ENCODE measurements at places on chromosomes 16 and 17.
A peak's percentile ranks its signal among the peaks of the same experiment; 100 is the strongest.

DNA sequence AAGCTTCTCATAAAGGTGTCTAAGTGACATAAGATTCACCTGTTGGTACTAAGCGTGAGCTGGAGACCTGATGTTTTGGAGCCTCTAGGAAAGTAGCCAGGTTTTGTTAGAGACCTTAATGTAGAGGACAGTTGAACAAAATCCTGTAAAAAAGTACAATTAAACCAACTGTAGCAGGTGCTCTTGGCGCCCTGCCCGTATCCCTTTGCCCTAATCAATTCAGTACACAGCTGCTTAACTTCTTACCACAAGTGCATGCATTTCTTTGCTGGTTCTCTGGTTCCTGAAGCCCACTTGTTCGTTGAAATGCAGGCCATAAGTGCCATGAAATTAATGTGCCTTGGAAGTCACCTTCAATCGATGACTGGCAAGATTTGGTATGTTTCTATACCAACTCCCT, 24.4 kb downstream of the GLP2R start:
- no peak for DNase-seq

DNA sequence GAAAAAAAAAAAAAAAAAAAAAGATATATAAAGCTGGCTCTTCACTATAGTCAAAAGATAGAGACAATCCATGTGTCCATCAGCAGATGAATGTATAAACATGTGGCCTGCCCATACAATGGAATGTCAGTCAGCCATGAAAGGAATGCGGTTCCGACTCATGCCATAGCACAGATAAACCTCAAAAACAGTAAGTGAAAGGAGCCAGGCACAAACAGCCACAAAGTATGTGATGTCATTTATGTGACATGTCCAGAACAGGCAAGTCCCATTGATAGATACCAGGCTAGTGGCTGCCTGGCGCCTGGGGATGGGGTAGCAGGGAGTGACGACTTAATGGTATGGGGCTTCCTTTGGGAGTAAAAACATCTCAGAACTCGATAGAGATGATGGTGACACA, 155.7 kb downstream of the CMIP start:
- DNase-seq = no peak

DNA sequence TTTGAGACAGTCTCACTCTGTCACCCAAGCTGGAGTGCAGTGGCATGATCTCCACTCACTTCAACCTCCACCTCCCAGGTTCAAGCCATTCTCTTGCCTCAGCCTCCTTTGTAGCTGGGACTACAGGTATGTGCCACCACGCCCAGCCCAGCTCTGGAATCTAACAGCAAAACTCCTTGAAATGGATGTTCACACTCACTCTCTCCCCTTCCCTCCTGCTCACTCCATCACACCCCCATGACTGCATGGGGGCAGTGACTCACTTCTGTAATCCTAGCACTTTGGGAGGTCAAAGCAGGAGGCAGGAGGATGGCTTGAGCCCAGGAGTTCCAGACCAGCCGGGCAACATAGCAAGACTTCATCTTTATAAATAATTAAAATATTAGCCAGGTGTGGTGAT, 11.1 kb upstream of the TFAP4 start:
- DNase-seq = no peak

- DNase-seq = peak; percentile 47
Measured at GRCh38 chr17:45782889-45783592, 1.1 kb upstream of the CRHR1 start.

DNA sequence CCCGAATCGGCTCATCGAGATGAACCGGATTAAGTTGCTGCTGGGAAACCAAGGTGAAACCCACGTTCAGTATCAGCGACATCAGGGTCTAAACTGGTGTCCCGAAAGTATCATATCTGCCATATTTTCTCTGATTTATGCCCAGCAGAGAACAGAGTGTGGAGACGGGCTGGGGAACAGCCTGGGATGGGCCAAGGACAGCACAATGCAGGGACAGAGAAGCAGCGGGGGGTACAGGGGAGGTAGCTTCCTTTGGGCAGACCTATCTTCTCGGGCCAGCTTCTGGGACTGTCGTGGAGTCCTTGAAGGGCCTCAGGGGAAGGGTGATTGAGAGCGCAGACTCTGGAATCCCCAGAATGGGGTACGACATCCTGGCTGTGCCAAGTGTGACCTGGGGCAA, 17.5 kb upstream of the MLKL start:
- DNase-seq = no peak

- no peak for DNase-seq
Measured at GRCh38 chr17:76241204-76241538, 878 bp upstream of the RNF157 start.

DNA sequence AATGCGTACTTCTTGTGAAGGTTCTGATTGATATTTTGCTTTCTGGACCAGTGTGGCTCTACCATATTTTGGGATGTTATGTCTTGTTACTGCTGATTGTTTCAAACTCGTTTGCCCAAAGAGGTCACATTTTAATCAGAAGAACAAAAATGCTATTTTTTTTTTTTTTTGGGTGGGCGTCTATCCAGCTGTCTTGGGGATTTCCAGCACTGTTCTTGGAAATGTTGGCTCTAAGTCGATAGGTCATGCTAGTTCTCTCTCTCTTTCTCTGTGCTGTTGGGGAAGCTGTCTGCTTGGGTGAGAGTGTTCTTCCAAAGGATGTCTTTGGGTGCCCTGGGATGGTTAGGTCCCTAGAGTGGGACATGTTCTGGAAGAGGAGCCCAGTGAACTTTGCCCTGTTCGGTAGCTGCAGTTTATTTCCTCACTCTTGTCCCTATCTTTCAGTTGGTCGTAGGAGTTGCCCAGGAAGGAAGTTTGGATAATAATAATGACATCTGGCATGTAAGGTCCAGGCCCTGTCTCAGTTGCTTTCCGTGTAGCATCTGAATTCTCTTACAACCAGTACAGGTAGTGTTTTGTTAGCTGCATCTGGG, 2.9 kb downstream of the IRF8 start:
- DNase-seq = no peak

DNA sequence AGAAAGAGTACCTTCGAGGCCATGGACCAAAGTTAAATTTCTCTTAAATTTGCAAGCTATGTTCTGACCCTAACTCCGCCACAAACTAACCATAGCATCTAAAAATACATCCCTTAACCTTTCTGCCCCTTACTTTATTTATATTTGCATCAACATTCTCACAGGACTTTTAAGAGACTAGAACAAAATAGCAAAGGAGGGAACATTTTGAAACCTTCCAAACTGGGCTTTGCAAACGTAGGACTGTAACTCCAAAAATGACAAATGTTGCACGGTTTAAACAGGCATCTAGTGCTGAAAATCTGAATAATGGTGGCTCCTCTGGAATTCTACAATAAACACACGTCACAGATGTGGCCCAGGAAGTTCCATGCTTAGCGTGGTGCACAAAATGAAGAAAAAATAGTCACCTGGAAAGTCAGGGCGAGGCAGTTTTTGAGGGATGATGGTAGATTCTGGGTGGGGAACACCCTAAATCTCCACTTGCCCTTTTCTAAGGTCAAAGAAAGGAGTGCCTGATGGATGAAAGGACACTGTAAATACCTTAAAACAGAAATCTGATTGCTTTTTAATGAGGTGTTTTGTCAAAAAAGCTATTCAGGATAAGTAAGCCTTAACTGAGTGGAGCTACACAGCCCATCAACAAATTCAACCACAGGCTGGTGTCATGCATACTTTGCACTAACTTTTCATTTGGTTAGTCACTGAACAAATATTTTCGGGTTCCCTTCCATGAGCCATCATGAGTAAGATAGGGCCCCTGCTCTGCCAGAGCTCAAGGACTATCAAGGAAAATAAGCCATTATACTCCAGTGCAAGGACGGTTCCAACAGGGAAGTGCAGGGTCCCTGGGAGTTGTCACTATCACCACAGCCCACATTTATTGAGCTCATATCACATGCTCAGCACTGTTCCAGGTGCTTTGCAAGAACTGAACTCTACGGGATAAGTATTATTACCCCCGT, 21.2 kb downstream of the ARHGAP17 start:
- DNase-seq = no peak

- DNase-seq = no peak
Measured at GRCh38 chr17:58513267-58513964, 1.0 kb downstream of the MTMR4 start.

- DNase-seq = peak; percentile 100
Measured at GRCh38 chr17:8156246-8156992, 4.2 kb upstream of the PER1 start.

DNA sequence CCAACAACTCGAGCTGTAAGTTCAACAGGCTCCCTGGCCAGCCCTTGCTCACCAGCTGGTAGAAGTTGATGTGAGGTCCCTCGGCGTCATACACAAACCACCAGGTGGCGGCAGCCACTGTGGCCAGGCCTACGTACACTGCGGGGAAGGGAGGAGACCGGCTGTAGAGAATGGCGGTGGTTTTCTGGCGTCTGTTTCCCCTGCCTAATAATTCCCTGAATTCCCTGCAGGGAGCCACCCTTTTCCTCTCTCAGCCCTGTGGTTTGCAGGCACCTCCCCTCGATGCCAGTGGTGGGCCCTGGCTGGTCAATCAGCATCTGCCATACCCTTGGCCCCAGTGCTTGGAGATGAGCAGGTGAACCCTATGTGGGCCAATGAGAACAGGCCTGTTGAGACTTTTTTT, 18.9 kb upstream of the P2RX1 start:
- DNase-seq = peak; percentile 93

DNA sequence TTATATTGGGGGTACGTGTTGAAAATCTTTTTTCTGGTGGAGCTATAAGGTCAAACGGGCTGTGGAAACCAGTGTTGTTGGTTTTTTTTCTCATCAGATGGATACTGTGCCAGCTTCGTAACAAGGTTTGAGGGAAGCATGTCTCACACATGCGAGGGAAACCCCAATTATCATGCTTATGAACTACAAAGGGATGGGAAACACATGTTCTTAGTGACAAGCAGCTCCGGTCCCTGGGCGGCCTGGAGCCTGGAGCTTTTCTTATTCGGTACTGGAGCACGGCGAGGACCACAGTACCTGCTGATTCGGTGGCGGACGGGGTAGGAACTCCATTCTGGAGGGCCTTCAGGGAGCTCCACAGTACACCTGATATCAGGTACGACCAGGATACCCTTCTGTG, 12.5 kb downstream of the SLC43A2 start:
- DNase-seq = no peak

- peak; percentile 77 for DNase-seq
Measured at GRCh38 chr17:7260651-7261378, 1.5 kb downstream of the CLDN7 start.

DNA sequence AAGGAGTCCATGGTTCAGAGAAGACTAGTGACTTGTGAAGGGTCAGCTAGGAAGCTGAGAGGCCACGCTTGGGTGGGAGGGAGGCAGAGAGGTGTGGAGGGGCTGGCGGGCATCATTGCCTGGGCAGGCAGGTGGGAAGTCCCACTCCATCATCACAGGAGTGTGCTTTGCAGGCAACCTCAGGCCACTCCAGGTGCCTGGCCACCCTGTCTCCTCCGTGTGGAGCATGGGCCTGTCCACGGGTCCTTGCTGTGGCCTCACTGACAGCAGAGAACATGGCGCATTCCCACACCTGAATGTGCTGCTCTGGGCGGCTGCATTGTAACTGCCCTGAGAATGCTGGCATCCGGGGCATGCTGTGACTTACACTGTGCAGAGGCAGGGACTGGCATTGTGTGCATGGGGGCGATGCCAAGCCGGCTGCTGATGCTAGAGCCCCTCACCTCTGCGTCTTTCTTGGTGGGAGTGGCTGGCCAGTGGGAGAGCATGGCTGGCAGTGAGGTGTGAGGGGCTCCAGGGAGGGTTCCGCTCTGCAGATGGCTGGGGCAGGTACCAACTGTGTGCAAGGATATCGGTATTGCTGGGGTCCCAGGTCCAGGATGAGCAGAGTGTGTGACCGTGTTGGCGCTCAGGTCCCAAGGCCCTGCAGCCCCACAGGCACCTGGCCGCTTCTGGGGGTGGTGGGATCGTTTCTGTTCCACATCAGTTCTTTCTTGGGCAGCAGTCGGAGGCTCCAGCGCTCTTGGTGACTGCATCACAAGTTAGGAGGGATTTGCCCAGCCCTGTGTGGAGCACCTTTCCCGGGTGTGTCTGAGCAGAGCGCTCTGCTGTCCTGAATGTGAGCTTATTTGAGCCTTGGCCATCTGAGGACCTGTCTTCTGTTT, 94.8 kb downstream of the NPIPB11 start:
- no peak for DNase-seq

GRCh38 chr17:30840771-30841170, 9.0 kb downstream of the ATAD5 start:
- DNase-seq = no peak

- peak; percentile 66 for DNase-seq
Measured at GRCh38 chr17:7717756-7718350, 309 bp downstream of the DNAH2 start.

DNA sequence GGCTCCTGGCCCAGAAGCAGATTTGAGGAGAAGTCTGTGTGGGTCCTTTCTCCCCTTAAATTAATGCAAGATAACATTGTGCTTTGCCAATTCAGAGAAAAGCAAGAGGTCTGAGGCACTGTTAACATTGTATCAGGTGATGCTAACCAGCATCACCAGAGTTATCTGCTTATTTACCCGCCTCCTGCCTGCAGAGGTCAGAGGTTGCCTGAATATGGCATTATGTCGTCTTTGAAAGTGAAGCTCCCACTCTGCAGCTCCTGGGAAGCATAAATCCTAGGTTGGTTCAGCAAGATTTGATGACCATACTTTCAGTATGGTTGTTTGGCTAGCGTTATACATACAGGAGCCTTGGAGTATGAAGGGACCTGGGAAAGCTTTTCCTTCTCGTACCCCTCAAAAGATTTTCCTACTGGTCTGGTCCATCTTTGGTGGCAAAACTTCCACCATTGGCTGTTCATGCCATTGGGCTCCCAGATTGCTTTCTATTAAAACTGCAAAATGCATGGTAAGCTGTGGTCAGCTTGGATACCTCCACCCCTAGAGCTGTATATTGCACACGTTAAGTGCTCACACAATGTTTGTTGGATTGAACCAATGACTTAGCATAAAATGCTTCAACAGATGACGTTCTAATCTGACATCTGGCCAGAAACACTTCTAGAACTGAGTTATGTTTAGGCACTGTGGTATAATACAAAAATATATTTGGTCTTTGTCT, 24.1 kb downstream of the CHD9 start:
- DNase-seq = peak; percentile 76

- DNase-seq = no peak
Measured at GRCh38 chr16:3712861-3713372, 4.4 kb downstream of the TRAP1 start.

DNA sequence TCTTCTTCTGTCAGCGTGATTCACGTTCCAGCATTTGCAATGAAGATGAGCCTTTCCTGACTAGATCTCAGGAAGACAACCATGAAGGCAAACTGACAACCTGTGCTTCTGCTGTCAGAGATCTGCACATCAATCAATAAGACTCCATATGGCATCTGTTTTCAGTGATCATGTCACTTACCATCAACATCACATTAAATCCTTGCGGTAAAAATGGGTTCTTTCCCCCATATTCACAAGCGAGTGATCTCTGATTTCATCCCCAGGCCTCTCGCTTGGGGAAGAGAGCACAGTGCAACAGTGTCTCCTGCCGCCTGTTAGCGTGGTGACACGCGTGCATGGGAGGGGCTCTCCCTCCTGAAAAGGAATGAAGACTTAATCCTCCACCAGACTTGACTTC, 11.1 kb downstream of the NACA2 start:
- no peak for DNase-seq

GRCh38 chr17:43200127-43200526, 11.5 kb upstream of the TMEM106A start:
- no peak for DNase-seq
